Cerebellar cortex (tissue), 1 donor: ENCODE measurements at places on chromosomes 6 and 20.

- no peak for DNase-seq
These were observed 4.1 kb downstream of the TMEM239 start for GRCh38 chr20:2820084-2820895.

- no peak for DNase-seq
These were observed 97.1 kb upstream of the IYD start for GRCh38 chr6:150271501-150272263.

DNA sequence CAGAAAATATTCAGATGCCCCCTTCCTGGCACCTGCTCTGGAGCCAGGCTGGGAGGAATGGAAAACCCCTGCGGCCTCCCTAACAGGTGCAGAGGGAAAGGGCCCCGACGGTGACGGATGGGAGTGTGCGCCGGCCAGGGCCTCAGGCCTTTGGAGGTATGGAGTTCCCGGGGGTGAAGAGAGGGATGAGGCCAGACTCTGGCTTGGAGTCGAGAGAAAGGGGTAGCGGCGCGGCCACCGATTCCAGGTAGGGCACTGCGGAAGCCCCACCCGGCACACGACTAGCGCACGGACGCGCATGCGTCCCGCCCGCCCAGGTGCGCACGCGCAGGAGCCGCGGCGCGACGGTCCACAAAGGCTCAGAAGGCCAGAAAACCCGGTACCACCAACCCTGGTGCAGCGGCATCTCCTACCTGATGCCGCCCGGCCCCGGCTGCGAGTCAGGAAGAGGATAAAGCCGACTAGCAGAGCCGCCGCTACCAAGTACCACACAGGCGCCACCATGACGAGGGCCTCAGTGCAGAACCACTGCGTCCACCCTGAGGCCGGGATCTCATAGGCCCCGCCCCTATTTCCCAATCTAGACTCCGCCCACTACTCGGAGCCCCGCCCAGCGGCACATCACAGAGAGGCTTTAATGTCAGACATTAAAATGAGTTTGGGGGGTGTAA lies at the start of gene DDRGK1:
TSS of gene DDRGK1 (minus strand) at position 559 of the 671 bp plus-strand sequence. CDS start at position 504, 55 bp downstream.
- DNase-seq, result peak; percentile 89

DNA sequence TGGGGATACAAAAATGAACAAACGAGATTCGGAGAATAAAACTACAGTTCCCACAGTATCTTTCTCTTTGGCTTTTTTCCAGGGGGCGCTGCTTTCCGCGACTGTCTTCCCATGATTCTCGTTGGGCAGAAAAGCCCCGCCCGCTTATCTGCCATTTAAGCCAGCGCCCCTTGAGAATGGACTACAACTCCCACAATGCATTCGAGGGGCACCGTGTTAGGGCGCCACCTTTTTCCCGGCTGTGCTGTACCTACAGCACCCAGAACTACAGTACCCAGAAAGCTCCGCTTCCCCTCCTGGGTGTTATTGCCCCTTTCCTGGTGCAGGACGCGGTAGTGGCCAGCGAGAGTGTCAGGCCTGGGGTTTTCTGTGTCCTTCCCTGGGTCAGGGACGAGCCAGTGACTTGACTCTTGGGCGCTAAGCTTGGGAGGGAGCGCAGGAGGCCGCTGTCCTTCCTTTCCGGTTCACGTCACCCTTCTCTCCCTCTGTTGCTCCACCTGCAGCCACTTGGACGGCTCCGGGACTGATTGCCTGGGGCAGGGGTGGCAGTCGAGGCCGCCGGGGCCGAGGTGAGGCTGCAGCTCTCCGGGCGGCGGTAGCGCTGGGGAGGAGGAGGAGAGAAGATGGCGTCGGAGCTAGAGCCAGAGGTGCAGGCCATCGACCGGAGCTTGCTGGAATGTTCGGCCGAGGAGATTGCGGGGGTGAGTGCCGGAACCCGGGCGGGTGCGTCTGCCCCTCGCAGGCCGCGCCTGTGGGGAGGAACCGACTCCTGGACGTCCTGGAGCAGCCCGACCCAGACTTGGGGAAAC lies at the start of gene UBR2:
TSS of gene UBR2 (plus strand) at position 333 of the 809 bp plus-strand sequence. CDS start at position 624, 291 bp downstream.
- DNase-seq, result peak; percentile 100

DNA sequence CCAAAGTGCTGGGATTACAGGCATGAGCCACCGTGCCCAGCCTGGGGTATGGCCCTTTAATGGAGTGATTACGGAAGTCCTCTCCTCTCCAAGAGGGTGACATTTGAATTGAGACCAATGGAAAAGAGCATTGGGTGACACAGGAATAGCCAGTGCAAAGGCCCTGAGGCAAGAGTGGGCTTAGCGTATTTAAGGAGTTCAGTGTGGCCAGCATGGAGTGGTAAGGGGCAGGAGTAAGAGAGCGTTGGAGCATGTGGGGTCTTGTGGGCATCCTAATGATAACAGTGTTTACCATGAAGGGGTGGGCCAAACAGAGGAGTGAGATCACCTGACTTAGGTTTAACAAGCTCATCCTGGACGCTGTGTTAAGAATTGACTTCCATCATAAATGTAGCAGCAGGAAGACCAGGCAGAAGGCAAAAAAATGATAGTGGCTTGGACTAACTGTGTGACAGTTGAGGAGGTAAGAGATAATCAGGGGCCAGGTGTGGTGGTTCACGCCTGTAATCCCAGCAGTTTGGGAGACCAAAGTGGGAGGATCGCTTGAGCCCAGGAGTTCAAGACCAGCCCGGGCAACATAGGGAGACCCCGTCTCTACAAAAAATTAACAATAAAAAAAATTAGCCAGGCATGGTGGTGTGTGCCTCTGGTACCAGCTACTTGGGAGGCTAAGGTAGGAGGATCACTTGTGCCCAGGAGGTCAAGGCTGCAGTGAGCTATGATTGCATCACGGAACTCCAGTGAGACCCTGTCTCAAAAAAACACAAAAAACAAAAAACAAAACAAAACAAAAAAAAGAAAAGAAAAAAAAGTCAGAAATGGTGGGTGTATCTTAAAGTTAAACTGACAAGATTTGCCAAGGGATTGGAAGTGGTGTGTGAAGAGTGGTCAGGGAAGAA lies 40.7 kb downstream of the TAF8 start:
- DNase-seq, result no peak

GRCh38 chr6:157283900-157284737 lies 39.2 kb downstream of the TMEM242 start:
- no peak for DNase-seq

DNA sequence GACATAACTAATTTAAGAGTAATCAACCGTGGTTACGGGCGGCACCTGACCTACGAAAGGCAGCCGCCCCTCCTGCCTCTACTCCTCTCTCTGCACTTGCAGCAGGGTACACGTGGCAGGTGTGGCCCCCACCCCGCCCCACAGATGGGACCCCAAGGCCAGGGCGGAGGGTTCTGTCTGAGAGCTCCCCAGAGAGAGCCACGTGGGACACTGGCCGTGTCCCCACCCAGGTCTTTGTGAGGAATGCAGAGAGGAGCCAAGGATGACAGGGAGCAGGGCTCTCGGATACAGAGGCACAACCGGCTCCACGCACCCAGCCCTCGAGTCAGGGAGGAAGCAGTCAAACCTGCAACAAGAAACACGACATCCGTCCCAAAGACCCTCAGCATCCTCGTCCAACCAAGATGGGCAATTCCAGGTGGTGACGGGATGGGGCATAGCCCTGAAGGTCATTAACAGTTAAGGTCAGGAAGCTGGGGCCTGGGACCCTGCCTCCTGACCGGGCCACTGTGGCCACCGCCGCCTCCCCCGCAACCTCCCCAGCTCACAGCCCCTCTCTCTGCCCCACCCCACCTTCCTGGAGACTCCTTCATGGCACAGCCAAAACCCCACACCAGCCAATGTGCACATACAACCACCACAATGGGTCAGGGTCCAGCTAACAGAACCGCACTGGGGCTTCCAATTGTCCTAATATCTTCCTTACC lies 47.1 kb downstream of the TAF4 start:
- DNase-seq, result no peak

DNA sequence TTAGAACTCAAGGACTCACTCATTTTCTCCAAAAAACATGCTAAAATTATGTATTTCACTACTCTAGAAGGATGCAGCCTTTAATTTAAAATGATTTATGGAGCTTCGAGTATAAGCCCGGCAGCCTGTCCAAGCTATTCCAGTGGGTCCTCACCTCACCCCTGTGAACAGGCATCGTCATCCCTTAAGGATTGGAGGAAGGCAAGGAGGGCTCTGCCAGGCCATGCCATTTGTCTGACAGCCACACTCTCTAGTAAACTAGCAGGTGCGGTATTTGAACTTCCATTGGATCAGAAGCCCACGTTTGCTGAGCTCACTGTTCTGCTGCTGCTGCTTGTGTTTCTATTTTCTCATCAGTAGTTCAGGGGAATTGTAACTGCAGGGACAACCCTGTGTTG lies 39.8 kb upstream of the NAA20 start:
- DNase-seq, result no peak

DNA sequence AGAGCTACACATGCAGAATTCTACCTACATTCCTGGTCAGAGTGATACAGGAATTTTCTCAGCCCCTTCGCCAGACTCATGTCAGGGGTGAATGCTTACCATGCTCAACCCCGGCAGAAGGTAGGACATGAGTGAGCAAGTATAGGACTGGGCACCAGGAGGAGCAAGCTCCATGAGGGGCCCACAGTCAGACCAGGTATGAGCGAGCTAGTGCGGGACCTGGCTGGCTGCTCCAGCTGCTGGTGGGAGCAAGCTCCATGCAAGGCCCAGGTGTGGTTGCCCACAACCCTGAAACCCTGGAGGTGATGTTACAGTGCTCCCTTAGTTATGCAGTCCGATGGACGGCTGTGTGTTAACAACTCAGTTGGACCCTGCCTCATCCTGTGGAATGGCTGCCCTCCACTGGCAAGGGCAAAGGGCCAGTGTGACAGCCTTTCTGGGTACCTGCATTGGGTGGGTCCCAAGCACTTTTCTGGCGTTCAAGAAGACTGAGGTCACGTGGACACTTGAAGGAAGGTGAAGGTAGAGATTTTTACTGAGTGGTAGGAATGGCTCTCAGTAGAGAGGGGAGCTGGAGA lies 503.5 kb upstream of the CITED2 start:
- DNase-seq, result no peak

DNA sequence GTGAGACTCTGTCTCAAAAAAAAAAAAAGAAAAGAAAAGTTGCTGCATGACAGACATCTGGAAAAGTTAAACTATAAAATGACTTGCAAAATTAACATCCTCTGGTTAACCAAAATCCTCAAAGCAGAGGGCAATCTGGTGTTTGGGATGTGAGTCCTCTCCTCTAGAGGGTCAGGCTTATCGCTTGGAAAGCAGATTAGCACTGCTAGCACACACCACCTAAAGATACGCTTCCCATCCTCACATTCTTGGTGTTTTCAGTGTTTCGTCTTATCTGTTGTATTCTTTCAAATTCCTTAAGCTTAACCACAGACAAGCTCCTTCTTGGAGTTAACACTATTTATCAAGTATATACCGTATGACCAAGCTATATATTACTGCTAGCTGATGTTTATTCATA lies 198.0 kb downstream of the SOX4 start:
- no peak for DNase-seq

DNA sequence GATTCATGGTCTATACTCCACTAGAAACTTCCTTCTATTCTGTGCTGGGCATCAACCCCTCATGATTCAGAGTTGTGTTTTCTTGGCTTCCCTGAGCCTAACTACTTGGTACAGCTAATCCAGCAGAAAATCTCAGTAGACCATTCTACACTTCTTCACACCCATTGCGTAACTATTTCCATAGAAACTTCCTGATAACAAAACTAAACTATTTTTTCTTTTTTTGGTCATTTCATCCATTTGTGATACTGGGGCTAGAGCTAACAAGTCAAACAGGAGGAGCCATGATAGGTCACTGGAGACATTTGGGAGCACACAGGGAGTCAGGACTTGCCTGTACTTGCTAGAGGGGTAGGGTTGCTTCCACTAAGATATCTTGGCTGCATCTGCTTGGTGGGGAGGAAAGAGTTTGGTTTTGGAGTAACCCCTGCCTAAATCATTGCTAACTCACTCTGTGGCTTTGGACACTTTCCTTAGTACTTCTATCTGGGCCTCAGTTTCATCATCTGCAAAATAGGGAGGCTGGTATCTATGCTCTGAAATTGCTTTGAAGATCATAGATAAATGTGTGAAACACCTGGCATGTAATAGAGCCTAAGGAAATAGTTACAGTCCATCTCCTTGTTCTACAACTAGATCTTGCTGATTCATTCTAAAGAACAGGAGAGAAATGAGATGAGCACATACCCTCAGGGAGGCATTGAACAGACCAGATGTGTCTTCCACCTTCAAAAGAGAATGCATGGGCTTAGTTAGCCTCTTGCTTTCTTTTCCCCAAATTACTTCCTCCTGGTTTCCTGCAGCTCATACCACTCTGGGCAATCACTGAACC lies 127.9 kb upstream of the ADGRF1 start:
- no peak for DNase-seq

- no peak for DNase-seq
These were observed 20.9 kb upstream of the EPM2A start for GRCh38 chr6:145756170-145756662.

- DNase-seq, result no peak
These were observed 30.7 kb downstream of the TRAM2 start for GRCh38 chr6:52546192-52546591.

DNA sequence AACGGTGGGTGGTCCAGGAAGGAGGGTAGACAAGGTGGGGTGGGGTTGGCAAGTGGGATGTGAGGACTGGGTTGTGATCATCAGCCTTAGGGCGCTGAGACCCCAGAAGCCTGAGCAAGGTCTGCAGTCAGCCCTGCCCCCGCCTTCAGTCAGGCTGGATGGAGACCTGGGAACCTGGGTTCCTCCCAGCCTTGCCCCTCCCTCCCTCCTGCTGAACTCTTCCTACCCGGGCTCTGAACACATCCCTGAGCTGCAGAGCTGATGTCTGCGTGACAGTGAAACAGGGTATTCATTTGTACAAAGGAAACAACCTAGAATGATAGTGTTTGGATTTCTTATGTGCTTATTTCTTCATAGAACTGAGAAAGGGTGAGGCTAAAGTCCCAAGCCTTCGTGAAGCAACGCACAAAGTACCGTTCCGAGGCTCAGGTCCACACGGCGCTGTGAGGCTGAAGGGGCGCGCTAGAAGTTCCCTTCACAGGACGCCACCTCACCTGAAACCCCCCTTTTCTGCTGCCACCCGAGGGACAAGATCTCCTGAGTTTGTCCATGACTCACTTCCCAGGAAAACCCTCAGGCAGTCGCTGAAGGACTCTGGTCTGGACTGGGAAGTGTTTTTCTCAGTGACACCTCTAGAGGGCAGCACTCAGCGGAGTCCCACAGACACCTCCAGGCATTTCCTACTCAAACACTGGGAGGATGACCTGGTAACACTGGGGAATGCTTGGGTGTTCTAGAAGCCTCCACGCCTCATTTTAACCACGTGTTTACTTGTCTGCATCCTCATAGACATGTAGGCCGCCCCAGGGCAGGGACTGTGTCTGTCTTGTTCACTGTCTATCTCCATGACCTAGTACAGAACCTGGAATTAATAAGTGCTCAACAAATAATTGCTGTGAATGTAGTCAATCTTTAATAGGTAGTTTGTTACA lies 1.2 kb downstream of the GSTA5 start:
- peak; percentile 42 for DNase-seq

DNA sequence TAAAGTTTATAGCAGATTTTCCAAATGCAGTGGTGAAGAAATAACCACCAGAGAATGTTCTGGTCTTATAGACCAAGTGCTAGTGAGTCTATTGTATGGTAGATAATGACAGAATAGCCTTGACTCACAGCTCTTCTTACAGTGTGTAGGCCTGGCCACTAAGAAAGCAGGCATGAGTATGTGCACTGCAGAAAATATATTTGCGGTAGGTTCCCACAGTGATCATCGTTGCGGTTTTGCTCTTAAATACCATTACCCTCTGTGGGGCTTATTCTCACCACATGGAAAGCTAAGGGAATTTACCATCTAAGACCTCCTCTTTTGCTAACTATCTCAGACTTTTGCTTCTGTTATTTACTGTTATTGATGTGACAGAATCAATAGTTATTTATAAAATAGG lies 212.3 kb upstream of the SYNDIG1 start:
- no peak for DNase-seq

- DNase-seq, result peak; percentile 68
These were observed 28.9 kb downstream of the EIF2S2 start for GRCh38 chr20:34083137-34083536.
